ENCODE measurements at places on chromosomes 4 and X.

DNA sequence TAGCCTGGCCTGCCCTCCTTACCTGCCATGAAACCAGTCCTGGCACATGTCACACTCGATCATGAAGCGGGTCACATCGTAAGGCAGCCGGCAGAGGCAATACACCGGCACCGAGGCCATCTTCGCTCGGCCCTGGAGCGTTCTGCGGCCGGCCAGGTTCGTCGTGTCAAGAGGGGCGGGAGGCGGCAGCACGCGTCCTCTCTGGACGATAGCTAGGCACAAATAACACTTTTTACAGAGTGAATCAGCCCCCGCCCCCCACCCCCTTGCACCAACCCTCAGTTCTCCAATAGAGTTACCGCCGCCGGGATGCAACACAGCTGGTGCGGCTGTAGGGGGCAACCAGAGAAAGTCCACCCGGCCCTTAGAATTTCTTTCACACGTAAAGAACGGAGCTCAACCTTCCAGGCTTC, 1.7 kb downstream of the PHF8 start:
- DNase-seq, result peak; percentile 79

DNA sequence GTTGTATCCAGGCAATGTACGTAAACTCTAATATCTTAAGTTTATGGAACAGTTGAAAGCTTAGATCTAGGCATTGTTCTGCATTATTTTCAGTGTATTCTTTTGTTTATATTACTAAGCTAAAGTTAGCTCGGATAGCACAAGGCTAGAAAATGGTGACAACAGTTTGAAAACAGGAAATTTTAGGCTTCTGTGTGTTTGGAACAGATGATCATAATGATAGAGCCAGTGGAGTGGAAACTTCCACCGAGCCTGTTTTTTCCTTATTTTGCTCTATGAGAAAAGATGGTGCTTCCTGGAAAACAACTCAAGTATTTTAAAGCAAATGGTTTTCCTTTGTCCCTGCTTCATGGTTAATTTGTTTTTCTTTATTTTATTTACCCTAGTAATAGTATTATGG, 70.8 kb downstream of the GAB1 start:
- no peak for DNase-seq

GRCh38 chr4:146643812-146644401, 5.2 kb downstream of the POU4F2 start:
- no peak for DNase-seq

DNA sequence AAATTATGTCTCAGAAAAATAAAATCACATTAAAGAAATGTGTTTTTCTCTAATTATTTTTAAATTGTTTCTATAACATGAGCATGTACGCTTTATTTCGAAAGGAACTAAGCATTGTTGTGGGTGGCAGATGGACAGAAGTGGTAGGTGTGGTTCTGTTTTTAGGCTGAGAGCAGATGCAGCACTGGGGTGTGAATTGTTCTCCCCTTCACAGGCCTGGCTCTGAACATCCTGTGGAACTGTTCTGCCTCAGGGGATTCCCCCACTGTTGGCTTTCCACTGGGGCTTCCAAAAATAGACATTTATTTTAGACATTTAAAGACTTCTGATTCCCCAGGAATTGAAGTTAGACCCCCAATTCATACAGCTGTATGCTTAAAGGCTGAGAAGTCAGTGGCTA, 41.9 kb upstream of the PDHA2 start:
- no peak for DNase-seq

- no peak for DNase-seq
Observed at GRCh38 chr4:110614173-110614963, 8.5 kb downstream of the PITX2 start.

DNA sequence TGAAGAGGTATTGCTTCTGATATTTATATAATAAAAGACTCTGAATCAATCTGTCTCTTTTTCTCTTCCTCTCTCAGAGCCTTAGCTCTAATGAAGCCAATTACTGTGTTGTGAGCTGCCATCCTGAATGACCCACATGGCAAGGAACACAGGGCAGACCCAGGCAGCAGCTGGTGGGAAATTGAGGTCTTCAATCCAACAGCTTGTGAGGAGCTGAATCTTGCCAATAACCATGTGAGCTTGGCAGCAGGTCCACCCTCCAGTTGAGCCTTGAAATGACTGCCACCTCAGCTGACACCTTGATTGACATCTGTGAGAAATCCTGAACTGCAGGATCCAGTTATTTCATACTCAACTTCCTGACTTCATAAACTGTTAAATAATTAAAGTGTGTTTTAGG, 149.4 kb downstream of the NDST4 start:
- DNase-seq, result peak; percentile 15

DNA sequence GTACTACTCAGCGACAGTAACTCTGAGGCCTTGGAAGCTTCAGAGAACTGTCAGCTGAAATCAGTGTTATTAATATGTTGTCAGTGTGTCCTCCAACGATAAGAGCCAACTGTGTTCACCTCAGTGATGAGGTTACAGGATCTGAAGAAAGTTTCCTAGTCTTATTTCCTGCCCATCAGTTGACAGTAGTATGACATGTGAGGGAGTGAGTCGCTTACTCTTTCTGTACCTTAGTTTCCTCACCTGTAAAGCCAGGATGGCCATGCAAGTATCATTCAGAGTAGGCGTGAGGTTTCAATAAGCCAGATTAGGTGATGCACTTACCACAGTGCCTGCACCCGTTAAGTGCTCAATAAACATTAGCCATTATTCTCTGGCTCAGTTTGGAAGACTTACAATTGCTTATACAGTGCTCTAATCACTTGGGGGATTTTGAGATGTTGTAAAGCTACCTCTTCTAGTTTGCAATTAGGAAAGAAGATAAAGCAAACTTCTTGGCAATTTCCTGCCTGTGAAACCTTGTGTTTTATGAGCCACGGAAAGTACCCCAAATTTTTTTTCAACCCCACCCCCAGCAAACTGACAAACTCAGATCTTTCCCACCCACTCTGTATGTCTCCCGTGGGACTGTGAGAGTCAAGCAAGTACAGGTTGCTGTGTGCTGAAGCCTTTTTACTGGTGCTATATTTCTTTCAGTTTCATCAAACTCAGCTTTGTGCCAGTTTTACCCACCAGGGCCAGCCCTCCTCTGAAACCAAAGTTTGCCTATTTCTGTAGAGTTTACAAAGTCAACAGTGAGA, 62.2 kb downstream of the ANXA3 start:
- peak; percentile 16 for DNase-seq

- DNase-seq, result no peak
Observed at GRCh38 chrX:46647251-46647650, 73.7 kb downstream of the CHST7 start.

All from NCI-H82 (cell line).